ENCODE measurements at places on chromosomes 6 and 20.

GRCh38 chr6:27062755-27063154 lies 184.7 kb upstream of the PRSS16 start:
- DNase-seq = no peak

DNA sequence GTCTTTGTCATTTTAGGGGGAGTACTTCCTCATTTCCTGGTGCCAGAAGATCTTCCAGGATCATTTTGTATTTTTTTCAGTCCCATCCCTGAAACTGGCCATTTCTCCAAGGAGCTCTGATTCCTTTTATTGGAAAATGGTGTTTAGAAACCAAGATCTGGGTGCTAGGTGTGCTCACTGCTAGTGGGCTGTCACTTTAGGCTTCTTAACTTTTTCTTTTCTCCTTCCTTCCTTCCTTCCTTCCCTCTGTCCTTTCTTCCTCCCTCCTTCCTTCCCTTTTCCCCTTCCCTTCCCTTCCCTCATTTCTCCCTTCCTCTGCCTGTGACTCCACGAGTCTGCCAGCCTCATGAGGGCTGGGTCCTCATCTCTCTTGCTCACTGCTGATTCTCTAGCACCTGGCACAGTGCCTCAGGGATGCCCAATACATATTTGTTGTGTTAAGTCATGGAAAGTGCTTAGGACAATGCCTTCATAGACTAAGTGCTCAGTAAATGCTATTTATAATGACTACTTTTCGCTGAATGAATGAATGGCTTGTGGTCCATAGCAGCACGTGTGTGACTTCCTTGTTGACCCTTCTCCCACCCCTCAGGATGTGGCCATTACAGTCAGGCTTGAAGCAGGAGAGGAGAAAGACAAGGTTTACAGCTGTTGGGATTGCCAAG lies 36.9 kb downstream of the APCDD1L start:
- no peak for DNase-seq

DNA sequence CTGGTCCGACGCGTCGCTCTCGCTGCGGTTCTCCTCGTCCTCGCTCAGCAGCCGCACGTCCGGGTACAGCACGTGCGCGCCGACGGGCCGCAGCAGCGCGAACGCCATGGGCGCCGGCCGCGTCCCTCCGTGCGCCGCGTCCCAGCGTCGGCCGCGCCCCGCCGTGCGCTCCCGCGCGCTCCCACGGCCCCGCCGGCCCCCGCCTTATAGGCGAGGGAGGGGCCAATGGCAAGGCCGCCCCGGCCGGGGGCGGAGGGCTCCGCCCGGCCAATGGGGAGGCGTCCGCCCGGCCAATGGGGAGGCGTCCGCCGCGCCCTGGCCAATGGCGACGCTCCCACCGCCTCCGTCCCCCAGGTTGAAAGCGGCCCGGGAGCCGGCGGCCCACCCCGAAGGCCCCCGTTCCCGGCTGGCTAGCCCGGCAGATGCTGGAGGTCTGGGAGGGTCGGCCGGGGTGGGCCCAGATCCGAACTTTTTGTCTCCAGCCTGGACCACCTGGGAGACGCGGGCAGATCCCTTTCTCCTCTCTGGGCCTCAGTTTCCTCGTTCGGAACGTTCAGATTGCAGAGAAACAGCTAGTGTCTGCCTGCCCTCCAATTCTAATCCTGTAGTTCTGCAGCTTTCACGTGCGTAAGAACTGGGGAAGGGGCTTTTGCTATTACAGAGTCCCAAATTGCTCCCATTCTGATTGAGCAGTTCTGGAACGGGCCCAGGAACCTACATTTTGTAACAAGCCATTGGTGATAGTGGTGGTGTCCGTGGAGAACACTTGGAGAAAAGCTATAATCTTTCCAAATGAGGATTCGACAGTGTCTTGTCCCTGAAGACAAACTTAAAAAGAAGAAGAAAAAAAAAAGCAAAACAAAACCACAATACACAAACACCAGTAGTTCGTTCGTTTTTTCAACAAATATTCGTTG lies at the start of gene TCF15:
Gene TCF15 (minus strand): TSS at position 180 of the 917 bp plus-strand sequence. CDS start 72 bp downstream, at position 108.
- no peak for DNase-seq

DNA sequence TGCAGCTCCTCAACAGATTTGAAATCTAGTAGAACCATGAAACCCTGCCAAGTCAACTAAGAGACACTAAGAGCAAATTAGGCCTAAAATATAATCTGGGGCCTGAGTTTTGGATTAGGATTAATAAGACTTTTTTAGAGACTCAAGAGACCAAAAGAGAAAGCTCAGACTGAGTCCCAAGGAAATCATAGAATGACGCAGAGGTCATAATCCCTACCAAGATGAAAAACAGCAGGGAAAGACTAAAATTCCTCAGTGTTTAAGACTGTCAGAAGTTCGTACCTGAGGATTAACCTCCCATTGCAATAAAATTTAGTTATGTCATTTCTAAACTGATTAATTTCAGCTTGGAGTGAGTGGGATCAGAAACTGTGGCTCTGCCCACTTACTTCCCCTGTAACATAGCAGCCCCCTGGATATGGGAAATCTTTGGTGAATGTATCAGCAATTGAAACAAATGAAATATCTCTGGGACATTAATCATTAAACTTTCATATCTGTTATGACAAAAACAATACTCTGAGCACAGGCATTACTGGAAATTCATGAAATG lies 200.3 kb downstream of the EDN1 start:
- no peak for DNase-seq

- no peak for DNase-seq
These were observed 81.3 kb upstream of the ARMC2 start for GRCh38 chr6:108766886-108767285.

DNA sequence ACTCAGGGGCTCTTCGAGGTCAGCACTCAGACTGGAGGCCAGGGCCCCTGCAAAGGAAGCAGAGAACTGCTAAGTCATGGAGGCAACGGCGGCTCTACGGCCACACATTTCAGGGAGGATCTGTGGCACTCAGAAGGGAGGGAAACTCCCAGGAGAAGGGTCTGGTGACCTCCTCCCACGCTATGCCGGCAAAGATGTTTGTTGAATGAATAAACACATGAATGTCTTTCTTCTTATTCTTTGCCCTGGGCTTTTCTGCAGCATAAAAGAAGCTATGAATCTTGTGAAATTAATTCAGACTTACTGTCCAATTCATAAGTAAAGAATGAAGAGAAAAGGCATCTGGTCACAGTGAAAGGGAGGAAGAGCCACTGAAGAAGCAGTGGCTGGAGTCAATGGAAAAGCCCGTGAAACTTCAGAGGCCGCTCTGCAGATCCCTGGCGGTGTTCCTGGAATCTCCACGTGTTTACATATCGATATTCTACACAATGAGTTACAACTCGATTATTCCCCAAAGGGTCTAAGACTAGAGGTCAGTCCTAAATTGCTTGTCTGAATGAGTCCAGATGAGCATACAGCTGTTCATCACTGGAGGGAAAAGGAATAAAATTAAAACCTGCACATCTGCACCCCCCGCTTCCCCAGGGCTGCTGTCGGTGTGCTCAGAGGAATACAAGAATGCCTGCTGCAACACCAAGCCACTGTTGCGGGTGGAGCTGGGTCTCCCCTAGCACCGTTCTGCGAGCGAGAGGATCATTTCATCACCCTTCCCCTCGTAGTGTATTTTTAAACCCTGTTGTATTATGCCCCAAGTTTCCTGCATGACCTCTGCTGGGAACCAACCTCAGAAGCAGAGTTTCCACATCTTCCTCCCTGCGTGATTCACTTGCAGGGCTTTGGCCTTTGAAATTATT lies 25.6 kb downstream of the INSM1 start:
- no peak for DNase-seq

- no peak for DNase-seq
These were observed 125.6 kb downstream of the BANF2 start for GRCh38 chr20:17825252-17825959.

DNA sequence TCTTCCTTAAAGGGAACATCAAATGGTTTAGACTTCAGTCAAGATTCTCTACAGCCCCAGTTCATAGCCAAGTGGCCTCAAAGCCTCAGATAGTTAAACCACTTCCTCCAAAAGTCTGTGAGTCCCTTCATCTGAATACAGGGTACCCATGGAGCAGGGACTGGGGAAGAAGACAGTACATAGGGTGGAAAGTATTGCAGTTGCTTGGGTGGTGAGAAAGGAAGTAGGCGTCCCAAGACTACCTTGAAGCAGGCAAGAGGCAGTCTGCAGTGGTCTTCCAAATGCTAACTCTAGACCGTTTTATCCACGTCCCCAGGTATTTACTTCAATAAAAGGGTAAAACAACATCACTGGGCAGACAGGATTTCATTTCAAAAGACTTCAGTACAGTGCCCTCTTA lies 2.0 kb downstream of the FYN start:
- peak; percentile 60 for DNase-seq

DNA sequence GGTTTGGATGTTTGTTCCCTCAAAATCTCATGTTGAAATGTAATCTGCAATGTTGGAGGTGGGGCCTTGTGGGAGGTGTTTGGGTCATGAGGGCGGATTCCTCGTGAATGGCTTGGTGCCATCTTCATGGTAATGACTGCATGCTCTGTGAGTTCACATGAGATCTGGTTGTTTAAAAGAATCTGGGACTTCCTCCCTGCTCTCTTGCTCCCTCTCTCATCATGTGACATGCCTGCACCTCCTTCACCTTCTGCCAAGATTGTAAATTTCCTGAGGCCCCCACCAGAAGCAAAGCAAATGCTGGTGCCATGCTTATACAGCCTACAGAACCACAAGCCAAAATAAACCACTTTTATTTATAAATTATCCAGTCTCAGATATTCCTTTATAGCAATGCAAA lies 250.3 kb upstream of the PLN start:
- no peak for DNase-seq

DNA sequence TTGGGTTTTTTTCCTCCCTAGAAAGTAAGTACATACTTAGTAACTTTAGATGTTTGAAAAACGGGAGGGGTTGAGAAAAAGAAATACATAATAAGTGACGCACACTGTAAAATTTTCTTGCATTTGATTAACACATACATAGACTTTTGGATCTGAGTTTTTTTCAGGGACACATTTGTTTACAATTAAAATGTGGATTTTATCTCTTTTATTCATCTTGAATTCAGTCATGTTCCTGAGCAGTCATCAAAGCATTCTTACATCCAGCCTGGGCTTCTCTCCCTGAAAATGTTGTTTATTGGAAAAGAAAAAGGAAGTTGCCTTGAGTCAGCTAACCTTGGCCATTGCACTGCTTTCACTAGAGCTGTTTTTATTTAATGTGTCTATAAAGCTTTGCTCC lies 8.7 kb upstream of the RPP40 start:
- no peak for DNase-seq

GRCh38 chr6:13455552-13455966 lies 31.8 kb downstream of the GFOD1 start:
- no peak for DNase-seq

DNA sequence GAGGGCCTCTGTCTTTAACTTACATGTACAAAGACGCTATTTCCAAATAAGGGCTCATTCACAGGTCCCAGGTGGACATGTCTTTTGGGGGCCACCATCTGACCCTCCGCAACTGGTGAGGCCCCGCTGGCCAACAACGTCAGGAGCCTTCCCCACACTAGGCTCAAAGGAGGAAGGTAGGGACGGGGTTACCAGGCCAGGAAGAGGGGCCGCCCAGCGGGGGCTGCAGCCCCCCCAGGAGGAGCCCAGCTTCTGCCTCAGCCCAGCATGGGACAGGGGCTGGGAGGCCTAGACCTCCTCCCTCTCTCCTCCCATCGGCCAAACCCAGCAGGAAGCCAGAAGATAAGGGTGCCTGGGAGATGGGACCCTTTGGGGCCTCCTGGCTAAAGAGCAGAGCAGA lies 142.7 kb downstream of the TAF4 start:
- DNase-seq = no peak

- DNase-seq = no peak
These were observed 11.4 kb upstream of the RHAG start for GRCh38 chr6:49648036-49648435.

- no peak for DNase-seq
These were observed 21.2 kb upstream of the SNRPB2 start for GRCh38 chr20:16708602-16709001.

- no peak for DNase-seq
These were observed 117.8 kb upstream of the NEDD9 start for GRCh38 chr6:11350294-11350693.

DNA sequence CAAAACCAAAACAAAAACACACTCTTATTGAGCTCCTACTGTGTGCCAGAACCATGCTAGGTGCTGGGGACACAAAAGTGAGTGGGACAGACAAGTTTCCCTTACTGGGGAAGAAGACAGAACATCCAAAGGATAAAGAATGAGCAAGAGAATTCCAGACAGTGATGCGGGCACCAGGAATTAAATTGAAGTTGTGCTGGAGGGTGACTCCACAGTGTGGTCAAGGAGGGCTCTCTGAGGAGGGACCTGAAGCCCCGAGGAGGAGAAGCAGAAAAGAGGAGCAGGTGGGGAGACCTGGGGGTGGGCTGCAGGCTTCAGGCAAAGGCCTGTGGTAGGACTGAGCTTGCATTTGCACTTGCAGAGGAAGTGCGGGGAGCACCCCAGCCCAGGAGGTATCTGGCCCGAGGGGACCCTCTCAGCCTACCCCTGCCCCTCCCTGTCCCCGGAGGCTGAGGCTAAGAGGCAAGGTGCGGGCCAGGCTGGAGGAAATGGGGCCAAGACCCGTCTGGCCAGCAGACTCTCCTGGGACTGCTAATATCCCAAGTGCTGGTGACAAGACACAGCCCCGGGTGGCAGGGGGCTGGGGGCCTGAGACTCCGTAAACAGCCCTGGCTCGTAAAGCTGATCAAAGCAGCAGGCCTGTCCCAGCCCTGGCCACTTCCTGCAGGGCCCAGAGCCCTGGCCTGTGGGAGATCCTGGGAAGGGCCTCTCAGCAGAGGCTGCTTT lies 57.1 kb downstream of the SNAI1 start:
- DNase-seq = no peak

GRCh38 chr6:120774275-120774674 lies 560.0 kb downstream of the TBC1D32 start:
- no peak for DNase-seq

DNA sequence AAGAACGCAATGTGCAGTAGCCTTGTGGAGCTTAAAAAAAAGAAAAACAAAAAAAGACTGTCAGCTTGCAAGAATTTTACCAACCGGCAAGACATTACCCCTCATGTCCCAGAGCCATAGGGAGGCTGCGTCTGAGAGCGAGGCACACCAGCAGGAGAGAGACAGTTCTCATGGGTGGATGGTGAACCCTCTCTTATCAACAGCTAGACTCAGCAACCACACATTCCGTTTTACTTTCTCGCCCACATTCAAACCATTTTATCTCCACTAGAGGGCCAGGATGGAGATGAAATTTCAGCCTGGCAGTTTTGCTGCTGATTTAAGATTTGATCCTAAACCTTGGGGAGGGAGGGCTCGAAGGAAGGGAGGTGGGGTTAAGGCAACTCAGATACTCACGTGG lies 247.0 kb downstream of the ATXN1 start:
- peak; percentile 36 for DNase-seq

- no peak for DNase-seq
These were observed 93.1 kb downstream of the EPB41L2 start for GRCh38 chr6:130969791-130970491.

Measured in central memory CD4-positive, alpha-beta T cell (primary cell).